Vagina (tissue), 2 donors: ENCODE measurements at places on chromosomes 2 and 18. TPM values are rescaled to one million over a fixed set of nuclear protein-coding genes. Genes with fewer than 3 reads are reported as not detected.
A peak's percentile ranks its signal among the peaks of the same experiment; 100 is the strongest.

GRCh38 chr2:13537771-13538349 lies 821.1 kb downstream of the TRIB2 start:
- H3K4me1 ChIP-seq = no peaks in the 10 kb centered on the region
- H3K27me3 ChIP-seq = no peaks in the 10 kb centered on the region
- no peaks in the 10 kb centered on the region for H3K36me3 ChIP-seq
- no peak for DNase-seq

DNA sequence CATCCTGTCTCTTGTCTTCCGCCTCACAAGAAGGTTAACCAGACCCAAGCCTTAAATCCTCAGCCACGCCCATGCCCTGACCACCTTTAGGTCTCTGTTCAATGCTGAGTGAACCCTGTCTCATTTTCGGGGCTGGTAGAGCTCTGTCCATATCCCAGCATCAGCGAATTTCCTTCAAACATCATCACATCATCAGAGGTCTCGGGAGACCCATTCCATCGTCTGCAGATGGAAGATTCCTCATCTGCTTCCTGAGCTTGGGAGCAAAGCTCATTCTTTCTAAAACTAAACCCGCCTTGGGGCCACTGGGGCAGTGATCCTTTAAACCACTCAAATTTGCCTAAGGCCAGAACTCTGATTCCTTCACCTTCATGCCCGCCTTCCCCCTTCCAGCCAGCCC lies 173.7 kb downstream of the TTC32 start:
- DNase-seq = no peak
- no peaks in the 10 kb centered on the region for H3K36me3 ChIP-seq
- H3K4me1 ChIP-seq = no peaks in the 10 kb centered on the region
- no peak overlapping the region for H3K4me3 ChIP-seq
- no peaks in the 10 kb centered on the region for H3K27me3 ChIP-seq
- H3K27ac ChIP-seq = no peak overlapping the region

DNA sequence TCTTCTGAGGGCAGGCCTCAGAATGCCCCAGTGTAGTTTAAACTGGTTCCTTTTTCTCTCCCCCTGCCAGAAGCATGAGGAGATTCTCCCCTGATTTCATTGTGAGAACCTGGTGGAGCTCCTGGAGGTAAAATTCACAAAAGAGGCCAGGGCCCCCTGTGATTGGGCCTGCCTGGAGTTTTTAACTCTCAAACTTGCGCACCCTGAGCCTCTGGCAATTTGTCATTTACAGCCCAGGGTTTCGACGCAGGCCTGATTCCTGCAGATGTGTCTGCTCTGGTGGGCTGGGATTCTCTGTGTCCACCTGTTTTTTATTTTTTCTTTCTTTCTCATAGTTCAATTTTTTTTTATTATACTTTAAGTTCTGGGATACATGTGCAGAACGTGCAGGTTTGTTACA lies 157.9 kb downstream of the ASB1 start:
- DNase-seq = peak; percentile 55
- H3K27ac ChIP-seq = no peak overlapping the region
- no peaks in the 10 kb centered on the region for H3K4me1 ChIP-seq
- no peak overlapping the region for H3K4me3 ChIP-seq
- H3K36me3 ChIP-seq = no peaks in the 10 kb centered on the region

GRCh38 chr2:46333912-46334311 lies 36.7 kb downstream of the EPAS1 start:
- DNase-seq = no peak
- no peaks in the 10 kb centered on the region for H3K36me3 ChIP-seq
- no peak overlapping the region for H3K4me3 ChIP-seq
- peaks cover 99% of the 10 kb centered on the region for H3K4me1 ChIP-seq
- peak overlapping the region; percentile 82 for H3K27ac ChIP-seq

DNA sequence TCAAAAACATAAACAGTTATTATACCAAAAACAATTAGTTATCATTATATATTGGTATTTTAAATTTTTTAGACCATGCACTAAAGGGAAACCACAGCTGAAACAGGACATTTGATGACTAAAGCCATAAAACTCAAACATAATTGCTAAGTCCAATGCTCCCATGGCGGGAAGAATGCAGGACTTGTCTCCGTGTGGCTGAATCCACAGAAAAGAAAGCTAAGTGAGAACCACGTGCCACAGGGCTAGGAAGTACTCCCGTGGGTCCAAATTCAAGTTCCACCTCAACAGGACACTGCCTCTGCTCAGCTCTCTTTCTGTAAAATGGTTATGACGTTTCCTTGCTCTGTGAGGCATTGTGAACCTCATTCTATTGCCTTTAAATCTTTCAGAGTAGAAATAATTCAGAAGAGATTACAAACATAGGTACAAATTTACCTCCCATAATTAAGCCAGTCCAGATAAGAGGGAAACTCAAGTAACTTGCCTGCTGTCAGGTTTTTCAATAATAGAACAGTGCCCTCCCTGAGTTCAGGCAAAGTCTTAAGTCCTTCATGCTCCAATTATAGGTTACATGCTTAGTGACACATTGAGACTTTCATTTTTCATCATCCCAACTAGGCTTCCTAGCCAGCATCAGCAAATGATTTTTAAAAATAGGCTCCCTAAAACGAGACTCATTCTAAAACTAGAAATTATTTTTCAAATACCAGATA lies 36.7 kb downstream of the FTCDNL1 start:
- H3K4me1 ChIP-seq = no peaks in the 10 kb centered on the region
- DNase-seq = no peak
- H3K4me3 ChIP-seq = no peak overlapping the region
- H3K27ac ChIP-seq = no peak overlapping the region
- no peaks in the 10 kb centered on the region for H3K36me3 ChIP-seq

- no peak overlapping the region for H3K4me3 ChIP-seq
- DNase-seq = no peak
- no peaks in the 10 kb centered on the region for H3K36me3 ChIP-seq
Observed at GRCh38 chr18:45169610-45170009, 445.7 kb upstream of the SLC14A2 start.

DNA sequence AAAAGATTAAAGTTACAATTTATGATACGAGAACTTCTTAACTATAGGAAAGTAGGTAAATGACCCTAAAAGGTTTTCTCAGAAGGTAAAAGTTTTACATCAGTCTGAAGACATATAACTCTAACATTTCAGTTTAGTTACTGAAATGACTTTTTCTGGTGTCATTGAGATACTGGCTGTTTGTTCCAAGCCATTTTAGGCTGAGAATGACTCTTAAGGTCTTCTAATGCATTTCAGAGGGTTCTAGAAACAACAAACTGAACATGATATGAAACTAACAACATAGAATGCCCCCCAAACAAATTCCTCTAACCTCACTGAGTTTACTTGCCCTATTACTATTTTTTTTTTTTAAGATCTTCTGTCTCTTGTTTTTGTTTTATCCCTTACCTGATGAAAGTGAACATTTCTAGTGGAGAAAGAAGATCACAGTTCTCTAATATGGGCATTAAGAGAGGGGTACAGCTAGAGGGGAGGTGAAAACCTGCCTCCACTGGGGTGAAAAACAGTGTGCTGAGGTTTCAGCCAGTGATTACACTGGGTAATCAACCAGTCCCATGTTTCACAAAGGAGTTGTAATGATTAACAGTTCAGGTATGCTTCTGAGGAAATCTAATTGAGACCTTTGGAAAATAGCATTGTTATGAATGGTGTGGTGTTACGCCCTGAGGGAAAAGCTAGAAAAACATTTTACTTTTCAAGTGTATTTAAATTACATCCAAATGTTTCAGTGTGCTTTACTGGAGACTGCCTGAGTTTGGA lies 11.2 kb downstream of the NABP1 start:
- H3K36me3 ChIP-seq = peaks cover 15% of the 10 kb centered on the region
- H3K4me3 ChIP-seq = no peak overlapping the region
- no peaks in the 10 kb centered on the region for H3K4me1 ChIP-seq
- no peak for DNase-seq

DNA sequence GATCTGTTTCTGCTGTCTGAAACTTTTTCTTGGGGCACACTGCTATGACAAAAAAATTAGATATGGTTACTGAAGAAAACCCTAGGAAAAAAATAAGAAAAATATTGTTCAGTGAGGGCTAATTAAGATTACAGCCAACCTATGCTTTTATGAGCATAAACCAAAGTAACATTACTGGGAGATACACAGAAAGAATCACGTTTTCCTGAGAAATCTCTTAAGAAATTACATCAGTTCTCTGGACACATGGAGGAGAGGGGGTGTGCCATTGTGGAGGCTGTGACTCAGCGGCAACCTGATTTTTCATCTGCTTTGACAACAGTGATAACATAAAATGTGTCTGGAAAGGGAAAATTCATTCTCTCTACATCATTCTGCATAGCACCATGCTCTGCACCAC lies 13.4 kb upstream of the NMI start:
- no peaks in the 10 kb centered on the region for H3K4me1 ChIP-seq
- no peak overlapping the region for H3K27ac ChIP-seq
- H3K27me3 ChIP-seq = no peaks in the 10 kb centered on the region
- DNase-seq = no peak
- no peak overlapping the region for H3K4me3 ChIP-seq
- no peaks in the 10 kb centered on the region for H3K36me3 ChIP-seq

GRCh38 chr2:26595146-26595545 lies 46.0 kb downstream of the CIB4 start:
- no peak for DNase-seq
- no peak overlapping the region for H3K4me3 ChIP-seq
- H3K27me3 ChIP-seq = no peaks in the 10 kb centered on the region
- no peaks in the 10 kb centered on the region for H3K36me3 ChIP-seq

DNA sequence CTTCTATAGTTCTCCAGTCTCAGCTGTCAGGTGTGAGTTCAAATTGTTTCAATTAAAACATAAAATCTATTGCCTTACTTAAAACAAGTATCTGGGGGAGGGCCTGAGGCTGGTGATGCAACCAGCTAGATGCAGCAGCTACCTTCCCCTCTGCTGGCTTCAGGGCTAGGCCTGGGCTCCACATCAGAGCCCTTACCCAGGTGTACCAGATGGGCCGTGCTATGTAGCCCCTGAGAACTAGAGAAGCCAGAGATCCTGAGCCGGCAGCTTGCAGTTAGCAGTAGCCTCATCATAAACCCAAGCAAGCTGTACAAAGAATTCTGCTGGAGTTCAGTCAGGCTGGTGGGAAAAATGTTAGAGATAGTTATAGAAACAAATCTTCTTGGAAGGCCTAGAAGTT lies 97.7 kb upstream of the ACAA2 start:
- H3K4me3 ChIP-seq = no peak overlapping the region
- H3K36me3 ChIP-seq = no peaks in the 10 kb centered on the region
- no peak for DNase-seq
- no peaks in the 10 kb centered on the region for H3K4me1 ChIP-seq

GRCh38 chr2:18245375-18245774 lies 315.1 kb downstream of the RDH14 start:
- no peak overlapping the region for H3K4me3 ChIP-seq
- no peaks in the 10 kb centered on the region for H3K27me3 ChIP-seq
- H3K36me3 ChIP-seq = no peaks in the 10 kb centered on the region
- H3K4me1 ChIP-seq = no peaks in the 10 kb centered on the region
- no peak overlapping the region for H3K27ac ChIP-seq

- H3K27ac ChIP-seq = no peak overlapping the region
- no peak for DNase-seq
- H3K4me1 ChIP-seq = no peaks in the 10 kb centered on the region
- H3K36me3 ChIP-seq = no peaks in the 10 kb centered on the region
Observed at GRCh38 chr2:155517362-155517761, 815.2 kb downstream of the NR4A2 start.

- DNase-seq = no peak
- no peak overlapping the region for H3K4me3 ChIP-seq
- no peak overlapping the region for H3K27ac ChIP-seq
- no peaks in the 10 kb centered on the region for H3K36me3 ChIP-seq
Observed at GRCh38 chr2:134359367-134360081, 105.7 kb downstream of the MGAT5 start.

DNA sequence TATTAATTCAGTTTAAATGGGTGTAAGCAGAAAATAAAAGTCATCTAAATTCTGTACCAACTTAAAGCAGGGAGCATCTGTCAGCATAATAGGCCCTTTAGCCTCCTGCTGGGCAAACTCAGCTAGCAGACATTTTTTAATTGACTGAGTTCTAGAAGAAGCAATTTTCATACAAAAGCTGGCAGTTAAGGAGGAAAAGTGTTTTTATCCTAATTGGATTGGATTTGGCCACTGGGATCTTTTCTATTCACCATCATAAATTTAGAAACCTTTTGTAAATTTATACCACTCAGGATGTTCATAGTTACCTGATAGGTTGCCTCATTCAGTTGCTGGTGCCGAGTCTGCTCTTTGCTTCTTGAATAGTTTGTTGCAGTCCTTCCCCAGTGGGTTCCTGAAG lies 262.7 kb upstream of the FSIP2 start:
- DNase-seq = no peak
- H3K36me3 ChIP-seq = no peaks in the 10 kb centered on the region
- H3K4me3 ChIP-seq = no peak overlapping the region
- no peaks in the 10 kb centered on the region for H3K27me3 ChIP-seq
- no peak overlapping the region for H3K27ac ChIP-seq

DNA sequence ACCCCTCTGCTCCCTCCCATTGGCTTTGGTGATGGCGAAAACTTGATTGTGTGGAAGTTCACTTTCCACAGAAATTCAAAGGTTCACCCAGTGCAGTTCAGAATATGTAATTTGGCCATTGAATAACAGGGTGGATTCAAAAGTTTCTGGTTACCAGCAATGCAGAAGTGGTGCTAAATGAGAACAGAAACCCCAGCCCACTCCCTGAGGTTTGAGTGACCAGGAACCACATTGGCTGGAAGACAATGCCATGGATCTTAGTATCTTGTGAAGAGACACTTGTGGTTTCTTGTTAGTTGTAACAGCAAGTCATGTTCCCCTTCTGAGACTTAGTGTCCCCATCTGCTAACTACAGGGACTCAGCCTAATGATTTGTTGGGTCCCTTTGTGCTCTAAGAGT lies 49.8 kb downstream of the QPCT start:
- no peak for DNase-seq
- no peak overlapping the region for H3K27ac ChIP-seq
- no peak overlapping the region for H3K4me3 ChIP-seq
- H3K4me1 ChIP-seq = peaks cover 5% of the 10 kb centered on the region

DNA sequence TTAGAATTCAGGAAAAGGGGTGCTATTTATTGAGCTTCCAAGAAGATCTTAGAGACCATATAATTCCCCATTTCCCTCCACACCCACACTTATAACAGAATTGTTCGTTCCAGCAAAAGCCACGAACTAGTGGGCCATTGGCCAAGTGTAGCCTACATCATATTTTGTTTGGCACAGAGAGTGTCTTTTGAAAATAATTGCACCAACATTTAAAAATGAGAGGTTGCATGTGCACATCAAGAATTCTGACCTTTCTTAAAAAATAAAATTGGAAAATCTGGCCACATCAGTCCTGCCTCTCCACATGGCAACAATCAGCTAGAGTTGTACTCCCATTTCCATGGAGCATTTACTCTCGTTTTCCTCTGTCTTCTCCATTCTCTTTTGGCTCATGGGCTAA lies 655.5 kb upstream of the FANCL start:
- H3K4me1 ChIP-seq = no peaks in the 10 kb centered on the region
- H3K27ac ChIP-seq = no peak overlapping the region
- no peaks in the 10 kb centered on the region for H3K27me3 ChIP-seq
- no peak overlapping the region for H3K4me3 ChIP-seq
- H3K36me3 ChIP-seq = no peaks in the 10 kb centered on the region

GRCh38 chr2:178269438-178270224 lies 75.3 kb downstream of the OSBPL6 start:
- no peak overlapping the region for H3K4me3 ChIP-seq
- H3K36me3 ChIP-seq = no peaks in the 10 kb centered on the region
- H3K27ac ChIP-seq = no peak overlapping the region
- peaks cover 5% of the 10 kb centered on the region for H3K4me1 ChIP-seq
- no peaks in the 10 kb centered on the region for H3K27me3 ChIP-seq

LRRC30 gene
- not detected for total RNA-seq

SIGLEC15 gene
- not detected for total RNA-seq

SPEG gene
- 28.2 TPM for total RNA-seq

UXS1 gene
- 35.6 TPM for total RNA-seq

CAPN14 gene
- 4.7 TPM for total RNA-seq

RIT2 gene
- total RNA-seq = not detected

RNF138 gene
- 15.7 TPM for total RNA-seq

TSHZ1 gene
- total RNA-seq = 23.3 TPM

CRYGC gene
- not detected for total RNA-seq

CKAP2L gene
- 1.2 TPM for total RNA-seq

NFU1 gene
- total RNA-seq = 64.8 TPM

POTEJ gene
- not detected for total RNA-seq
